NCI-H1048 (cell line): ENCODE measurements at places on chromosomes 1 and 21.

DNA sequence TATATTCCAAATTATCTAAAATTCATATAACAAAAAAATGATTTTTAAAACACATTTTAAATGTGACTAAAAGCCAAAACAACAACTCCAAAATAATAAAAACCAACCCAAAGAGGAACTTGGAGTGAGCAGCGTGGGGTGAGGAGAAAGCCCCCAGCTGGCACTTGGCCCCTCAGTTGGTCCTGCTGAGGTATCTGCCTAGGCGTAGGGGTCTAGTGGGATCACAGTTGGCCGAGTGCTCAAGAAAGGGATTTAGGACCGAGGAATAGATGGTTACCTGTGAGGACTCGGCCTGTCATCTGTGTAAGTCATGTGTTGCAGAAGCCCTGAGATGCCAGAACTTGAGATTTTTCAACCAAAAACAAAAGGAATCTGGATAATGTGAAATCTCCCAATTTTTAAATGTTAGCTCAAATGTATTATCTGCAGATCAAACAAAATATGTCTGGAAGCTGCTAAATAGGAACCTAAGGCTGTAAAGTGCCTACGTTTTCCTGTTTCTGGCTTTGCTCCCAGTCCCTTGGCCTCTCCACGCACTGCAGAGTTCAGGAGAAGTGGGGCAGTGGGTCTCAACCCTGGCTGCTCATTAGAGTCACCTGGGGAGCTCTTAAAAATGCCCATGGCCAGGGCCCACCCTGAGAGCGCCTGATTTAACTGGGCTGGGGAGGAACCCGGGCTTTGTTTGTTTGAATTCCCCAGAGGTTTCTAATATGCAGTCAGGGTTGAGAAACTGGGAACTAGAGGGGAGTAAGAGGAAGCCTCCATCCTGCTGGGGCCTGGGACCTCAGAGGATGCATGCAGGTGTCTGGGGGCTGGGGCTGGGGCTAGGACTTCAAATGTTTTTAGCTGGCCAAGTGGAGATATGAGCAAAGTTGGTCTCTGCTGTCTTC lies 38.5 kb upstream of the LDLRAP1 start:
- DNase-seq: no peak

DNA sequence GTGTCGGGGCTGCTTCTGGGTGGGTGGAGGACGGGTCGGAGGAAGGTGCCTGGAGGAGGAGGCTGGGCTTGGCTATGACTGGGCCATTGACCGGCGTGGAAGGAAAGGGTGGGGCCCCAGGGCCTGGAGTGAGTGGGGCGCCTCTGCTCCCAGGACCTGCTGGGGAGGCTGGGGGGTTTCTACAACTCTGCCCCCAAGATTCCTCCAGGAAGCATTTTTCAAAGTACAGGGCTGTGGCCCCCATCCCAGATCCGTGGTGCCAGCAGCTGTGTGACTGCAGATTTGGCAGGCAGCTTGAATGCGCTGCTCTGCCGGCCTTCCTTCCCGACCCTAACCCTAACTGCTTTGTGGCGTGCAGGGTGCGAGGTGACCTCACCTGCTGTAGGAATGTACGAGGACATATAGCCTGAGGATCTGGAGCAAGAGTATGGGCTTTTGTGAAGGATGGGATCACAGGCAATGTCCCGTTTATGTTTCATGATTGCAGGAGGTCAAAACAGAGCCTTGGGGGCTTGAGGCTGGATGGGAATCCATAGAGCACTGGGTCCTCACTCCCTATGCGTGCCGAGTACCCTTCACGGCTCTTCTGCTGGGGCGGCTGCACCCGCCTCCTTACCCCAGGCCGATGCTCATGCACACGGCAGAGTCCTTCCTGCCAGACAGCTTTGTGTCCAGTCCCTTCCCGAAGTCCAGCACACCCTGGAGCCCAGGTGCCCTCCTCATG lies 24.7 kb downstream of the TRPM2 start:
- no peak for DNase-seq

- DNase-seq: no peak
Observed at GRCh38 chr21:16872616-16873015, 640.2 kb upstream of the CXADR start.

GRCh38 chr1:3557366-3557765 lies 53.9 kb downstream of the MEGF6 start:
- no peak for DNase-seq

DNA sequence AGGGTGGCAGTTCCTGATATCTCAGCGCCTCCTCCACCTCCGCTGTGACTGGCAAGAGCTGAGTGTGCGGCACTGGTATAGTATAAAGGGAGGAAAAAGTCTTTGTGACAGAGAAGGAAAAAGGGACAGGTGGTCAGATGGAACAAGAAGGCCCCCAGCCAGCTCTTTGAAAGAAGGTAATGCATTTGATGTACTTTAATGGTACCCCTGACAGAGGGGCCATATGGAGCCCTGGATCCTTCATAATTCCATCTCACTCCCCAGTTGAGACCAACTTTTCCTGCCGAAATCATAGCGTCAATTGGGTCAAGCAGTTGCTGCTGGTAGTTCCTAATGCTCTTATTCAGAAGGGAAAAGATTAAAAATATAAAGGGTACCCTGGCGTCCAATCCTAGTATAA lies 198.2 kb downstream of the ZNF326 start:
- DNase-seq: no peak

- DNase-seq: no peak
Observed at GRCh38 chr1:149978547-149979023, 31.9 kb downstream of the OTUD7B start.

- no peak for DNase-seq
Observed at GRCh38 chr1:97573553-97573952, 347.3 kb downstream of the DPYD start.

GRCh38 chr1:179881642-179882252 lies 338 bp upstream of the TOR1AIP1 start:
- DNase-seq: no peak

GRCh38 chr1:76921590-76921989 lies 54.3 kb downstream of the ST6GALNAC5 start:
- no peak for DNase-seq
